Natural killer cell treated with Interleukin-12 subunit alpha and Interleukin-12 subunit beta and Interleukin-15 and Interleukin-18, amount 100 ng/mL, for 72 hours (primary cell): ENCODE measurements at places on chromosomes 16 and 17.

GRCh38 chr17:51947160-51947735 lies 211.3 kb downstream of the CA10 start:
- DNase-seq: no peak

GRCh38 chr17:78847052-78847451 lies 6.4 kb upstream of the USP36 start:
- no peak for DNase-seq

DNA sequence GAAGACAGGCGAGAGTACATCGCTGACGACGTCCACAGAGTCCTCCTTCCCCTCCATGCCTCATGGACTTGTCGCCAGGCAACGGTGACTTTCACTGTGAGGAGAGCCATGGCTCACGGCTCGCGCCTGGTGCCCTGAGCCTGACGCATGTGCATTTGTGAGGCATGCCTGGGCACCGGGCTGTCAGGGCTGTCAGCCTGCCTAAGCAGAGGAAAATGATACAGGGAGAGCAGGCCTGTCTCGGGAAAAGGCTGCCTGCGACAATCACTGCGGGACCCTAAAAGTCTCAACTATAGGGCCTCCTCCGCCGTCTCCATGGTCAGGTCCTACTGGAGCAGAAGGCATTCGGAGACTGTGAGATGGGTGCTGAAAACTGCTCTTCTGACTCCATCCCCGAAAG lies 135.5 kb upstream of the WSB1 start:
- no peak for DNase-seq

GRCh38 chr17:7885367-7886226 lies 3.0 kb upstream of the CHD3 start:
- peak; percentile 75 for DNase-seq

DNA sequence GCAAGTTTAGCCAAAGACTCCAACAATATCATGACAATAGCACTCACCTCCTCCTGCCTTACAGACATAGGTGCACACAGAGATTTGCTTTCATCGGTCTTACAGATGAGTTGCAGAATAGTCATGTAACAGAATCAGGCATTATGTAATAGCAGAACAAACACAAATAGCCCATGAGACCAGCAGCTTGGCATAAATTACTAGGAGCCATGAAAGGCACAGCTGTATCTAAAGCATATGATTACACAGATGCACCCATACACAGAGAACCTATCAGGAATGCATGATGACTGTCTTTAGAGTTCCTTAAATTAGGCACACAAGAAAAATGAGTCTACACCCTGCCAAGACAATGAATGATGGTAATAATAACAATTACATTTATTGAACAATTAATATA lies 342.0 kb upstream of the XYLT1 start:
- DNase-seq: no peak

GRCh38 chr16:31071861-31072260 lies 2.2 kb downstream of the ZNF668 start:
- DNase-seq: no peak

GRCh38 chr16:8816967-8817655 lies 19.5 kb downstream of the PMM2 start:
- DNase-seq: no peak

- DNase-seq: no peak
Observed at GRCh38 chr17:47297661-47298400, 25.9 kb upstream of the EFCAB13 start.

DNA sequence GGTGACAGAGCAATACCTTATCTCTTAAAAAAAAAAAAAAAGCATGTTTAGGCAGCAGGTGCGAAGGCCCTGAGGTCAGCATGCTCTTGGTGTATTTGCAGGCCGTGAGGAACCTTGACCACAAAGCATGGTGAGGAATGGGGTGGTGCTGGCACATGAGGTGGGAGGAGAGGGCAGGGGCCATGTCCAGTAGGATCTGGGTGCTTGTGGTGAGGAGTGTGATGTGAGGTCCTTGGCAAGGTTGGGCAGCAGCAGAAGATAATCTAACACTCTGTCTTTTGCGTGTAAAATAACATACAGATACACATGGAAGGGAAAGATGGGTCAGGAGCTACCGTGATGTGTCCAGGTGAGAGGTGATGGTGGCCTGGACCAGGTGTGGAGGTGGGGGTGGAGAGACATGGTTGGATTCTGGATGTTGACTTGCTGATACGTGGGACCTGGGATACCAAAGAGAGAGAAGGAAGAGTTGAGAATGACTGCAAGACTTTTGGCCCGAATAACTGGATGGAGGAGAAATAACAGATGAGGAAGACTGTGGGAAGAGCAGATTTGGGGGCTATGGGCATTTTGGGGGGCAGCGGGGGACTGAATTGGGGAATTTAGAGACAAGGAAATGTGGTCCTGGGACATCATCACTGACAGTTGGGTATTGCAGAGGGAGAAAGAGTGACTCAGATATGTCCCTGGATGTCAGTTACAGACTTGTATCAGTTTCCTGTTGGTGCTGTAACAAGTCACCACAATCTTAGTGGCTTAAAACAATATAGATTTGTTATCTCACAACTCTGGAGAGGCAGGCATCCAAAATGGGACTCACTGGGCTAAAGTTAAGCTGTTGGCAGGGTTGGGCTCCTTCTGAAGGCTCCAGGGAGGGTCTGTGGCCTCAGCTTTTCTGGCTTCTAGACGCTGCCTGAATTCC lies 274.9 kb downstream of the HAPSTR1 start:
- DNase-seq: no peak

GRCh38 chr16:15575293-15576049 lies 67.5 kb downstream of the MARF1 start:
- no peak for DNase-seq

- DNase-seq: no peak
Observed at GRCh38 chr17:33561569-33562334, 268.7 kb upstream of the ASIC2 start.

- no peak for DNase-seq
Observed at GRCh38 chr16:82639263-82639662, 12.5 kb downstream of the CDH13 start.

DNA sequence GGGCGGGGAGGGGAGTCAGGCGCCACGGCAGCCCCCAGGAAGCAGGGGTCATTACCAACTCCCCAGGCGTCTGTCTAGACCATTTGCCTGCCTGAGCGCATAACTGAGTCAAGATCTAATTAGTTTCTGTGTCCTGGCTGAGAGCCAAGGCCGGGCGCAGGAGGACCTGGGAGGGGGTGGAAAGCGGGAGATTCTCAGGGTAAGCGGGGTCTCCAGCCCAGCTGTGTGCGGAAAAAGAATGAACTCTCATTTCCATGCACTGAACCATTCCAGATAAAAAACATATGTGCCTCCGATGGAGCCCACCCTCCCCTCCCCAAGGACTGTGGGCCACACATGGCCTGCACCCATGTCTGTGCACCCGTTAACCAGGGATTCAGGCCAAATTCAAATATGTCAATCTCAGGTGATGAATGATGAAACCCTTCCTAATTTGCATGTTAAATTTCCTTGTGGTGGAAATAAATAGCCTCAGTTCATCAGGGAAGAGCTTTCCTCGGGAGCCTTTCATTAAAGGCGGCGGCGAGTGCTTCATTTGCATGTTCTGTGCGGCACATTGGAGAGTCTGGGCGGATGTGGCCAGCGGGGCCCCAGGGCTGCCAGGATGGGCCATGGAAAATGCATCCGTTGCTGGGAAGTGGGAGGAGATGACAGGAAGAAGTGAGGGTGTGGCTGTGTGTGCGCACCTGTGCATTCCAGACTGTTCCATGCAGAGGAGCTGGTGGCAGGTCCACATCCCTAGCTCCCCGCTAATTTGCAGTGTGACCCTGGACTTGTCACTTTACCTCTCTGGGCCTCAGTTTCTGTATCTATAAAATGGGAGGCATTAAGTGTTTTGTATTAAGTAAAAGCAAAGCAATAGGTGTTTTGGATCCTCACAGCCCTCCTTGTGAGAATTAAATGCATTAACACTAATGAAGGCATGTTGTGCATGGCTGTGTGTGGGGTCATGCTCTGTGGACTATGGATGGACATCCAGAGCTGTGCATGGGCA lies 151.1 kb downstream of the SDK2 start:
- DNase-seq: peak; percentile 22

- no peak for DNase-seq
Observed at GRCh38 chr17:75370286-75370915, 35.1 kb downstream of the GRB2 start.

- no peak for DNase-seq
Observed at GRCh38 chr16:88697831-88698615, 8.2 kb downstream of the RNF166 start.

- no peak for DNase-seq
Observed at GRCh38 chr16:65731833-65732232, 610.0 kb upstream of the CDH11 start.

DNA sequence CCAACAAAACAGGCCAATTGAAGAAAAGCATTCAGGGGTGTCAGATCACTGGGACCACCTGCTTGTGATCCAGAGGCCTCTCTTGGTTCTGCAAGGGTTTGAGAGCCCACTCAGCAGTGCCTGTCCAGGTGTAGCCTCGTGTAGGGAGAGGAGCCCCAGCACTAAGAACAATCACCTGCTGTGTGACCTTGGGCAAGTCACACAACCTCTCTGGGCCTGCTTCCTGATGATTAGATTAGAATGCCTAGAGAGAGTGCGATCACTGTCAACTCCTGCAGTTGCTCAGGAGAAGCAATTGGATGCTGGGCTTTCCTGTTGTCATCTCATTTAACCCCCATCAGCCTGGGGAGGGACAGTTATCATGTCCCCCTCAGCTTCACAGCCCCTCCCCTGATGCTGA lies 10.2 kb downstream of the DLX3 start:
- DNase-seq: no peak

- DNase-seq: no peak
Observed at GRCh38 chr16:87704754-87705353, 60.9 kb downstream of the KLHDC4 start.

GRCh38 chr17:9666461-9667050 lies 21.2 kb downstream of the USP43 start:
- no peak for DNase-seq

- DNase-seq: no peak
Observed at GRCh38 chr17:61381537-61381936, 18.1 kb upstream of the TBX2 start.

- no peak for DNase-seq
Observed at GRCh38 chr16:89823087-89823823, 5.0 kb upstream of the SPIRE2 start.

DNA sequence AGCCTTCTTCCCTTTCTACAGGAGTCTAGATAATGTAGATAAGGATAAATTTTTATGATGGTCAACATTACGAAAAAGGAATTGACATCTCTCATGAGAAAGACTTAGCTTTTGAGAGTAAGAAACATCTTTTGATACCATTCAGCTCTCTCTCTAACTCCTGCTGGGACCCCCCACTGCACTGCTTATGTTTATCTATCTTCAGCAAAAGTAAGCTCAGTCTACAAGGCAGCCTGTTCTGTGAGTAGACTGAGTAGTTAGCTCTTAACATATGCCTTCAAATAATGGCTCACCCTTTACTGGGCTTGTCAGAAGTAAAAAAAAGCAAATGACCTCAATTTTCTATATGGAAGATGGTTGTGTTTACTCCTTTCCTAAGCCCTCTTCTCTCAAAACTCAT lies 372.2 kb upstream of the CDH11 start:
- DNase-seq: no peak

DNA sequence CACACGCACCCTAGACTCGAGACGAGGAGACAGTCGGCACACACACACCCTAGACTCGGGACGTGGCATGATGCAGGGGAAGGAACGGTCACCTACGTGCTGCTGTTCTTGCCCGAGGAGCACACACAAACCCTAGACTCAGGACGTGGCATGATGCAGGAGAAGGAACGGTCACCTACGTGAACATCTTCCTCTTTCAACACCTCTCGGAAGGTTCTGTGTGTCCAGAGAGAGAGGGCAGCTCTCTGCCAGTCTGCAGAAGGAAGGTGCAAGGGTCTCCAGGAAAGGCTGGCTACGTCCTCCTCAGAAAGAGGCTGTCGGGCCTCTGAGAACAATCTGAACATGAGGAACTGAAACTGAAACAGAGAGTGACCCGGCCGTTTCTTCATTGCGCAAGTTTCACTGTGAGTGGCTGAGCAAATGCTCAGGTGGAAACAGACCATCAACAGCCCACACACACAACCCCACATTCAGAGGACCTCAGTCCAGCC lies 43.4 kb downstream of the ZNF276 start:
- DNase-seq: peak; percentile 76

DNA sequence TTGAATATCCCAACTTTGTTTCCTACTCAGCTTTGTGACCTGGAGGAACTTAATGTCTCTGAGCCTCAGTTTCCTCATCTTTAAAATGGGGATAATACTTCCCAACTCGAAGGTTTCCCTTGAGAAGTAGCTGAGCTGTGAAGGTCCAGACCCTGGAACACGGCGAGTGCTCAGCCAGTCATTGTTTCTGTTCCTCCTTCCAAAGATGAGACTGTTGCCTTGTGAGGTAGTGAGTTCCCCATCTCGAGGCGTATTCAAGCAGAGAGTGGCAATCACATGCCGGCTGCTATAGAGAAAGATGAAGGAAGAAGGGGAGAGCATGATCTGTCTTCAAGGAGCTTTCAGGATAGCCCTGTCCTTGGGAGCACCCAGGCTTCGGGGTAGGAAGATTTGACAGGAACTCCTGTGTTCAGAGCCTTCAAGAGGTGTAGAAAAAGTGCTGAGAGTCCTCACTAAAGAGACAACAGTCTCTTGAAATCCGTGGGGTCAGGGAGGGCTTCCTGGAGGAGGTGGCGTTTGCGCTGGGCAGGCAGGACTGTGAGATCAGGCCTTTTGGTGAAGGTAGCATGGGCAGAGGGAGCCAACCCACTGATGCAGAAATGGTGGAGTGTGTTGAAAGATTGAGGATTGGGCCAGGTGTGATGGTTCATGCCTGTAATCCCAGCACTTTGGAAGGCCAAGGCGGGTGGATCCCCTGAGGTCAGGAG lies 27.2 kb downstream of the SPNS2 start:
- no peak for DNase-seq

DNA sequence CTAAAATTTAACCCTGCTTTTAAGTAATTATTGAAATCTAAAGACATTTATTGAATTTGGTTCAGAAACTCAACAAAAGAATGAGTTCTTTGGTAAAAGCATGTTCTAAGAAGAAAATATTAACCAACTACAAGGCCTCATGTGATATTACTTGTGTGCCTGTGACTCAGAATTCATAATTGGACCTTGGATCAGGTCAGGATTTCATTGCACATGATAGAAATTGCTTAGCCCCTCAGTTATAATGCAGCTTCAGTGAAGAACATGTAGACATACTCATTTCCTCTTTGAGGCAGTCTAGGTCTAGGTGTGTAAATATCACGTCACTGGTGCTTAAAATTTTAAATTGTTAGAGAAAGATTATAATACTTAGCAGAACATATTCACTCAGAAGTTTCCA lies 410.0 kb upstream of the SOX9 start:
- no peak for DNase-seq

- no peak for DNase-seq
Observed at GRCh38 chr17:16975277-16975651, 3.3 kb upstream of the TNFRSF13B start.

DNA sequence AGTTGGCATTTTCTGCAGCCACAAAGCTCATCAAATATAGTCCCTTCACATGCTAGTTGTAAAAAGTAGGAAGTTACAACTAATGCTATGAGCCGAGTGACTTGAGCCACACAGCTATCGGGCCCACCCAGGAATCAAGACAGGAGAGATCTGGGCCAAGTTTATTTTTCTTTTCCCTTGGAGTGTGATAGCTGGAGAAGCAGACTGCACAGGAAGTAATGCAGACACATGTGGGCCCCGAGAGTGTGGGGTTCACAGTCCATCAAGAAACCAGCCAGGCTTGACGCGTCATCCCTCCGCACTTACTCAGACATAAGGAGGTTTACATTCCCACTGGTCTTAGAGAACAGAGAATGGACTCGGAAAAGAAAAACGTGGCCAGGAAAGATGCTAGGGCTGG lies 403.1 kb upstream of the CDH11 start:
- DNase-seq: no peak
